H4 (cell line): ENCODE measurements at places on chromosomes 5 and 9.

DNA sequence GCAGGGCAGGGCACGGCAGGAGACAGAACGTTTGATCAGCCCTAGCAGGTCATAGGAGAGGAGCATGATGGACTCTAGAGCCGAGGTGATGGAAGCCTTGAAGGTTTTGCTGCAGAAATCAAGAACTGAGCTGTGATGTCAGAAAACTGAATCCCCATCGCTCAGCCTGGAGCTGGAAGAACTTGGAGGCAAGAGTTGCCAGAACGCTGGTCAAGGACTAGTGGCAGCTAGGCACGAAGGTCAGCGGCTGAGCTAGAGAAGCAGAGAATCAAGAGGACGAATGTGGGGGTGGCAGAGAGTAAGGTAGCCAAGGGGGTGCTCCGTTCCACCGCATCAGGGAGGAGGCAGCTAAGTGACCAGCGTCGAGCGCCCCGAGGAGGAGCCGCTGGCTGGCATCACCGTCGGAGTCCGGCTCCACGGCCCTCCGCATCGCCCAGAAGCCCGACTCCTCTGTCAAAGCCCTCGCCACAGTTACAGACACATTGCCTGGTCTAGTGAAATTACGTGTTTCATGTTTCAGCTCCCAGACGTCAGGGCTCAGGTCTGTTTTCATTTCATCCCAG, 1.2 kb upstream of the GALNT10 start:
- no peak for DNase-seq

GRCh38 chr5:151651997-151652645, 34.6 kb downstream of the SPARC start:
- DNase-seq: peak; percentile 69

DNA sequence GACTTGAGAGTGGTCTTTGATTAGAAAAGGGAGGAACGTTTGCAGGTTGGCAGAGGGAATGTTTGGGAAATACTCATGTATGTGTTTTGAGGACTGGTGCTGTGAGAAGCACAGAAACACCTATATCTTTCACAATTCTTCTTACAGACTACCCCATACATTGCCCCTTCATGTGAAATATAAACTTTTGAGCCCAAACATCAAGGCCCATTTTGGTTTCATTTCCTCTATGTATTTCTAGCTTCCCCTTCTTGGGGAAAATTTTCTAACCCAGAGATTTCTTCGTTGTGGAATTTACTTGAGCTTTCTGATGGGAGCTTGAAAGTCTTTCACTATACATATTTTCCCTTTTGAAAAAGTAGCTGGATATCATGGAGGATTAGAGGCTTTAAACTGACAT, 67.6 kb downstream of the FYB1 start:
- DNase-seq: no peak

- DNase-seq: peak; percentile 49
These were observed 49.5 kb downstream of the KLF4 start for GRCh38 chr9:107439991-107440456.

DNA sequence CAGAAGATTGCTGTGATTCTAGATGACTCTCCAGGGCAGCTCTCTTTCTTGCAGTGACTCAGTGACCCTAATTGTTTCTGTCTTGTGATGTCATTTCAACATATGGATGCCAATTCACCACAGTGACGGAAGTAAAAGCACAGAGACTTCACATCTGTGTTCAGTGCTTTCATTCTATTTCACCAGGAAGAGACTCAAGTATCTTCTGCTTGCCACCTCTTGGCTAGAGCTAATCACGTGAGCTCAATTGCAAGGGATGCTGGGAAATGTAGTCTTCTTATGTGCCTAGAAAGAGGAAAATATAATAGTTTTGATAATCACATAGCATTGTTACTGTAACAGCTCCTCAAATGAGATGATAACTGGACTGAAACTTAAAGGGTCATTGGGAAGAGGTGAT, 453.3 kb upstream of the KLF4 start:
- DNase-seq: no peak

- no peak for DNase-seq
These were observed 228.9 kb upstream of the CD180 start for GRCh38 chr5:67425514-67425913.

- DNase-seq: no peak
These were observed 39.3 kb downstream of the PIK3R1 start for GRCh38 chr5:68254810-68255209.

DNA sequence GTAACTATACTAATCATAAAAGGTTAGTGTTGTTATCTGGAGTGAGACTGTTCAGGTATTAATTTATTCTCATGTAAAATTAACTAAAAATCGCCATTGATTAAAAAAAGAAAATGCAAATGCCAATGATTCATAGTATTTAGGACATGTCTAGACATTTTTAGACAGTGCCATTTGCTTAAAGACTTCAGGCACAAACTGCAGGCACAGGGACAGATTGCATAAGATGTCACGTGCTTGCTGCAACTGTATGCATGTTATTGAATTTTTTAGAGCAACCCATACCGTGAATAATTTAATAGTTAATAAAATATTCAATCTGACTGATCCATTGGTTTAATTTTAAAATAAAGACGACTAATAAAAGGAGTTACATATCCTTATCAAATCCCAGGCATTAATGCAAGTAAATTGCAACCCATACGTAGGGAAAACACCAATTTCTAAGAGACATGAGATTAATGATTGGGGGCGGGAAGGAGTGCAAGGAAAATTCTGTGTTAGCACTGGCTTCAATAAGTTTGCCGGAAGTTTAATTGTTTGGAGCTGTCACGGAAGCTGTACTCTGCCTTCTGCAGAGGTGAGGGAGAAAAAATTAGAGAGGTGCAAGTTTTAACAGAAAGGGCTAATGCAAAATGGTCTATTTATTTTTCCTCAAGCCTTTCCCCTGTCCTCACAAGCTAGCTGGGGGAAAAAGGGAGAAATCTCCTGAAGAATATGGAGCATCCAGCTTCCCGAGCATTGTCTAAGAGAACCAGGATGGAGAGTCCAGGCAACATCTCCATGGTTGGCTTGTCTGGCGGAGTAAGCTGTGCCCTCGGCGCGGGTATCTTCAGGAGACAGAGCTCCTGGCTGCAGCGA, 2.9 kb downstream of the EDIL3 start:
- peak; percentile 78 for DNase-seq

GRCh38 chr9:116094846-116095245, 58.7 kb upstream of the PAPPA start:
- no peak for DNase-seq

- DNase-seq: peak; percentile 60
These were observed 673.4 kb upstream of the MEF2C start for GRCh38 chr5:89556215-89556913.

GRCh38 chr5:19048726-19049125, 939.3 kb downstream of the CDH18 start:
- DNase-seq: no peak

DNA sequence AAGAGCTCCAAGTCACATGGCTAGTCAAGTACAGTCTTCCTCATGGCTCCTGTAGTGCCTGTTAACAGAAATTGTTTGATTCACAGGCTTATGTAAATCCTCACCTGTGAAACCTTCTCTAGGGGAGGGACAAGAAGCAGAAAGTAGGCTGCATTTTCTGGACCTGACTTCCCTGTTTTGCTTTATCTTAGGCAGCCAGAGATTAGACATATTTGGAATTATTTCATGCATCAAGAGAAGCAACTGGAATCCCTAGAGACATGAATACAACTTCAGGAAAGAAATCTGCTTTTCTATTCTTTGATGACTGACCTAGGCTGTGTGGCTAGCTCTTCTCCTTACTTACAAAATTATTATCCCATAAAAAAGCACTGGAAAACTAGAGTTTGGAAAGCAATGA, 52.3 kb downstream of the CAST start:
- no peak for DNase-seq

- no peak for DNase-seq
These were observed 48.4 kb upstream of the CDK5RAP2 start for GRCh38 chr9:120628207-120628924.

DNA sequence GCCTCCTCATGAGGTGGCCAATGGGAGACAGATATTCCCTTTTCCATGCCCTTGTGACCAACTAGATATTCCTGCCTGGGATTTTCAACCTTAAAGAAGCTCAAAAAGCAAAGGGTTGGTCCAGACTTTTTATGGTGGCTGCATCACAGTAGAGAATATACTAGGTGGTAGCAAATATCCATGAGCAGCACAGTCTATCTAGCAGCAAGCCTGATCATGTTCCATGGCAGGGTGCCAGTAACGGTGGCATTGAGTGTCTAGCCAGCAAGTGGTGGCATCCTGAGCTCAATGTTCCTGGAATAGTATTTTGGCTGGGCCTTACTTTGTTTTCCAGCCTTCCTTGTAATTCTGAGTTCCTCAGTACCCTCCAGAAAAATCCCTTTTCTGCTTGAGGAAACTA, 25.8 kb downstream of the CDC25C start:
- no peak for DNase-seq

GRCh38 chr9:23412046-23412445, 414.0 kb downstream of the ELAVL2 start:
- no peak for DNase-seq

GRCh38 chr5:168655316-168655715, 76.1 kb upstream of the PANK3 start:
- no peak for DNase-seq

- no peak for DNase-seq
These were observed 206.5 kb downstream of the ARL15 start for GRCh38 chr5:54103871-54104270.

GRCh38 chr9:9108641-9109040, 1309.1 kb upstream of the DMAC1 start:
- no peak for DNase-seq

DNA sequence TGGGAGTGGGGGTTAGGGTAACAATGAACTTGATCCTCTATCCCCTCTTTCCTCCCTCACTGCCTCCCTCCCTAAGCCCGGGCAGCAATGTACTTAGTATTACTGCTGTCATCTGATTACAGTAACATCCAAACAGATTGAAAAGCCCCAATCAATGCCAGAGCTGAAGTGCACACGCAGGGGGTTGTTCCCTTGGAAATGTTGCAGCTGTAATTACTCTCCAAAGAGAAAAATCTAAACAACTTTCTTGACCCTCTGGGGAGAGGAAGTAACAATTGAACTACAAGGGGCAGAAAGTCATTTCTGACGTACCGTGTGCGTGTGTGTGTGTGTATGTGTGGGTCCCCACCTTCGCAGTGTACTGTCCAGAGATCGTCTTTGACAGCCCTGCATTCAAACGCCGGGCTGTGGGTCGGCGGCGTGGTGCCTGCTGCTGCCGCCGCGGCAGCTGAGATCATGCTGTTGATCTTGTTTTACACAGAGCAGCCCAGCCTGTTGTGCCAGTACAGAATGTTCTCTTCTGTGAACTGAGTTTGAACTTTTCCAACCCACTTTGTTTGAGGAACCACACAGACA, 66.0 kb upstream of the KLF9 start:
- no peak for DNase-seq

DNA sequence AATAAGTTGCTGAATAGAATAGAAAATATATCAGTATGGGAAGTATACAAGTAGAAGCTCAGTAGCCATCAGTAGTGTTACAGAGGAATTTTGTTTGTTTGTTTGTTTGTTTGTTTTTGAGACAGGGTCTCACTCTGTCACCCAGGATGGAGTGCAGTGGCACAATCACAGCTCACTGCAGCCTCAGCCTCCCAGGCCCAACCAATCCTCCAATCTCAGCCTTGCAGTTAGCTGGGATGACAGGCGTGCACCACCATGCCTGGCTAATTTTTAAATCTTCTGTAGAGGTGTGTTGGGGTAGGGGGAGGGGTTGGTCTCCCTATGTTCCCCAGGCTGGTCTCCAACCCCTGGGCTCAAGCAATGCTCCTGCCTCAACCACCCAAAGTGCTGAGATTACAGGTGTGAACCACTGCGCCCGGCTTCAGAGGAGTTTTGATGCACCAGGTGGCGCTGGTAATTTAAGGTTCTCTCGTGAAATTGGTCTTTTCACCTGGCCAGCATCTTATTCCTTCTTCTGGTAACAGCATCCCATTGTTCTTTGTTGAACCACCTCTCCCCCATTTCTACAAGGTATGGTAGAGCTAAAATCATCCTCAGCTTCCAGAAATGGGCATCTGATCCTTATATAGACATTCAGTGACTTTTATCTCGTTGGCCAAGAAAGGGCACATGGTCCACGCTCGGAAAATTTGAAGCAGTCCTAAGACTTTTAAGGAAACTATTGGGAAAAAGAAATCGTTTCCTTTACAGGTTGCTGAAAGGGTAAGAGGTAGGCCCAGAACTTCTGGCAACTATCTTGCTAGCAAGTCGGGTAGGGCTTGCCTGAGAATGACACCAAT, 157.1 kb downstream of the ARRDC3 start:
- DNase-seq: peak; percentile 17

DNA sequence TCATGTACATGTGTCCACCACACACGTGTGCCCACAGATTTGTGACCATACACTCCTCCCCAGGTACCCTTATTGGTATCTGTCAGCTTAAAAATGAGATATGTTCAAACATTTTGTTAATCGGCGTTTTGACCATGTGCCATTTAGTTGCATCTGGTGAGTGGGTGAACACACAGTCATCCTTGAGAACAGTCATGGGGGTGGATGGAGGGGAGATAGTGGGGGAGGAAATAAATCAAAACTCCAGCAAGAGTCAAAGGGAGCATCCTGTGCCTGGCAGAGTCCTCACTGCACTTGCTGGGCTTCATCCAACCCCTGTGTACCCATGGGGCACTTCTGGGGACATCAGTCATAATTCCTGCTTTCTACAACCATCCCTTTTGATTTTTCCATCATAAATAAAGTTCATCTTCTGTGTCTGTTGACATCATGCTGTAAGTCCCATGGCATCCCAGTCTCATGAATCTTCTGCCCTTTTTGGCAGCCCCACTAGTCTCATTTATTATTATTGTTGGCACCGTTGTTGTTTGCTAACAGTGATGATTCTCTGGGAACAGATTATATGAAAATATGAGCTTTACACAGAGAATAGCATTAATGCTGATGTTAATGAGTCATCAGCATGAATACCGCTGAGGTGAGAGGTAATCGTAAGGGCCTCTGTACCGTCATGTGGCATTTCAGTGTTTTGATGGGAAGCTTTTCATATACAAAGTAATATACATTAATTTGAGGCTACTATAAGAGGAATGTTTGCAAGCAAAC, 24.4 kb upstream of the CLK4 start:
- no peak for DNase-seq

DNA sequence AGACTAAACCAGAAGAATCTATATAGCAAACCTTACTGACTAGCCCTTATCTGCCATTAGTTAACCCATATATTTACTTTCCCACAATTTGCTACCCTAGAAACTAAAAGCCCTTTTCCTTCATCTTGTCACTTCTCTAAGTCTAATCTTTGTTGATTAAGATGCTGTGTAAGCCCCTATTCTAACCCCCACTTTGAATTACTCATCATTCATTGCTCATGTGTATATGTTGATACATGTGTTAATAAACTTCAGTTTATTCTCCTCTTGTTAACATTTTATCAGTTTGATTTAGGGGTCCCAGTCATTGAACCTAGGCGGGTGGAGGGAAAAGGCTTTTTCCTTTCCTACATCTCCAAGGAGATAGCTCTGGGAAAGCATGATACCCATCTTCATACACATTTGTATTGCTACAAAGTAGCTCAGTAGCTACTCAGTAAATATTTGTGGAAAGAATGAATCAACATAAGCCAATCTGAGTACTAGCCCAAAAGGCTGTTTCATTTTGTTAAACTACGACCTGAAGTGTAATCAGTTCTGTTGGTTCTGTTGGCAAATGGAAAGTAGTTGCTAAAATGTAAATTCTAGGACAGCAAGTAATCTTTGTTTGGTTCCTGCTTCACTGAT, 35.1 kb upstream of the NDFIP1 start:
- no peak for DNase-seq

GRCh38 chr9:132610661-132611060, 28.3 kb downstream of the BARHL1 start:
- no peak for DNase-seq

- no peak for DNase-seq
These were observed 335.6 kb upstream of the CLINT1 start for GRCh38 chr5:158194561-158194976.

- no peak for DNase-seq
These were observed 260.9 kb downstream of the SH3GL2 start for GRCh38 chr9:17839776-17840175.
